ENCODE measurements at places on chromosomes 4 and X.

GRCh38 chrX:72027914-72028307 lies 103.8 kb downstream of the RTL5 start:
- no peak for DNase-seq

DNA sequence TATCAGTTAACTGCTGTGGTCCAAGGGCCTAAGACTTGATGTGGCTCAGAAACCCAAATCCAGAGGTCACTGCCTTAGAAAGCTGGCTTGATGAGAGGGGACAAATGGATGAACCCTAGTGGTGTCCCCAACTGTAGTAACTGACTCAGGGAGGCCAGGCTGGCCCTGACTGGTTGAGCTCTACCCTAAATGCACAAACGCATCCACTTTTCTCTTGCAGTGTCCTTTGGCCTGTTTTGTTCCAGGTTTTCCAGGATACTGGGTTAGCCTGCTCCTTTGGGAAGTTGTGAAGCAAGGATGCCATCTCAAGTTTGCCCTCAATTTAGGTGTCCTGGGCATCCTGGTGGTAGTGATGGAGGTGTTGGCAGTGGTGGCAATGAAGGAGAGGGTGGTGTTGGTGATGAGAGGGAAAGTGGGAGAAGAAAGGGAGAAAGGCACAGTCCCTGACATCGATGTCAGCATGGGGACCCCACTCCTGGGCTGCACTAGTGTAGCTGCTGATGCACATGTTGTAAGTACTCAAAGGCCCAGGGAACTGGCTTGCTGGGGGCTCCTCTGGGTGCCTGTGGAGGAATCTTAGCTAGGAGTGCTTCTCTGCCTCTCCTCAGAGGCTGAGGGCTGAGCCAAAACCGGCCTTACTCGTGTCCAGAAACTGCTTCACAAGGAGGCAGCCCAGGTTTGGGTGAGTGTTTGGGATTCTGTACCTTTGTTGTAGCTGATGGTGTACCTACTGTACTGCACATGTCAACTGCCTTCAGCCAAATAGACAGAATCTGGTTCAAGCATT lies 2.9 kb upstream of the HAND2 start:
- DNase-seq, result no peak

DNA sequence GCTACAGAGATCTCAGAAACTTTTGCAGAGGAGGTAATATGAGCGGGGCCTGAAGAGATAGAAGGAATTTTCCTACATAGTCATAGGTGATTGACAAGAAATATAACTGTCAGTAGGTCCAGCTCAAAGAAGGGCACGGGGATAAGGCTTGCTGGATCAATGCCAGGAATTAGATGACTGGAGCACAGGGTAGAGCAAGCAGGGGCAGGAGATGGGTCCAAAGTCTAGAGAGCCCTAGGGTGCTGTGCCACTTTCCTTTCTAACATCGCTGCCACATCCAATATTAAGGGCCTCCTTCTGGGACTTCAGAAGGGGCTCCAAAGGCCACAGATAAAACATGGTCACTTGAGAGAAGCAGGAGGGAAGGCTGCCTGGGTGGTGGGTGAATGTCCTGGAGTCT lies 402.2 kb downstream of the MID1IP1 start:
- DNase-seq, result no peak

DNA sequence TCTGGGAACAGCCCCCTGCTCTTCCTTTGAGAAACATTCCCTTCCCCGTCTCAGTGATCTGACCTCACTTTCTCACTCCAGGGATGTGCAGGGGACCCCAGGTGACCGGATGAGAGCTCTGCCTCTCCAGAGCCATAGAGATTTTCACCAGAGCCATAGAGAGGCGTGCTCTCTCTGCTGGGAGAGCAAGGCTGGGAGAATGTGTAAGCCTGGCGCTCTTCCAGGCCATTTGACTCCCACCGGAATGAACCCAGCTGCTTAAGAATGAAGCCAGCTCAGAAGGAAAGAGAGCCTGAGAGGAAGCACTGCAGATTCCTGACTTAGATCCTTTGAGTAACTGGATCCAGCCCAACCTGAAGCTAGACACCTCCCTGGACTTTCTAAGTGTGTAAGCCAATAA lies 106.4 kb downstream of the DHX15 start:
- no peak for DNase-seq

DNA sequence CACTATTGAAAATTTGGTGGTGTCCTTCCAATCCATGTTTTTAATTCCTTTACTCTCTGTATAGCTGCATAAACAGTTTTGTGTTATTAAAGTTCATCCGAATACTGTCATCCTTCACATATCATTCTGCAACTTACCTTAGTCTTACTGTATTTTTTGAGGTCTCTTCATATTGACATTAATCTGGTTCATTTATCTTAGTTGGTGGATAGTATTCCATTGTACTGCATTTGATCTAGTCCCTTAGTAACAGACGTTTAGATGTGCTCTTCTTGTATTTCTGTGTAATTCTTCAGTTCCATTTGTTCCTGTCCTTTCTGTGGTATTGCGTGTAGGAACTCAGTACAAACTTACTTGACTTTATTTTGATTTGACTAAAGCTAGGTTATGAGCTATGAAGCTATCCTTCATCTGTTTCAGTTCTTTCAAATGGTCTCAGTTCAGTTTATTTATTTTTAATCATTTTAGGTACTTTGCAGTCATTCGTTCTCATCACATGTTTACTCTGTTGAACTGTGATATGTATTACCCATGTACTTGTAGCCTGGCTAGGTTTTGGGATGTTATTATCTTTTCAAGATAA lies 41.3 kb downstream of the RAPGEF2 start:
- DNase-seq, result no peak

DNA sequence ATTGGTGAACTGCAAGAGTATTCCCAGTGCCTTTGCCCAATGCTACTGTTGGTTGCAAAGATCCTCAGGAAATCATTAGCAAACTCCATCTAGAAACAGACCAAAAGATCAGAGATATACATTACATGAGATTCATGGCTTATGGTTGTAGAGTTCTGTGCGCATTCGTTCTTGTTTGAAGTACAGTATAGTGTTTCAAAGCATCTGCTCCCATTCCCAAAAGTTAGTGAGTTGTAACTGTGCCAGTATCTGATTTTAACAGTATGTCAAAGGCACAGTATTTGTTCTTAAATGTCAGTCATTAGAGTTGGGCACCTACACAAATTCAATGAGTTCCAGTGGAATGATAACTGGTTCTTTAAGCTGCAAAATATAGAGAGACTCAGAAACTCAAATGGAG lies 314.7 kb upstream of the ATOH1 start:
- DNase-seq, result no peak

DNA sequence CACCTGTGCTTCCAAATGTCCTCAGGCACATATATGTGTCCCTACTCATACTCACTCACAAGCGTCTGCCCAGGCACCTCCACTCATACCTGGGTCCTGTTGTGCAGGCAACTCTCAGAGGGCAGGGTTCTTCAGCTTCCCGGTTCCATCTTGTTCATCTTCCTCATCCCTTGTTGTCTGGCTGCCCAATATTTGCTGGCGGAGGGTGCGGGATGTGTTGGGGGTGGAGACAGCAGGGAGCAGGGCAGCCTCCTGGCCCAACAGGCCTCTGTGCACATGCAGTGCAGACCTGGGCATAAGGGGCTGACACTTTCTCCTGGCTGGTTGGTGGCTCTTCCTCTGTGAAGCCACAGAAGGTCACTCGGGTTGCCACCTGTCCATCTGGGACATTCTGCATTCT lies 32.1 kb downstream of the NBDY start:
- no peak for DNase-seq

- DNase-seq, result no peak
Observed at GRCh38 chr4:1297456-1298325, 8.0 kb downstream of the MAEA start.

- DNase-seq, result no peak
Observed at GRCh38 chr4:175447016-175447415, 365.0 kb downstream of the GPM6A start.

DNA sequence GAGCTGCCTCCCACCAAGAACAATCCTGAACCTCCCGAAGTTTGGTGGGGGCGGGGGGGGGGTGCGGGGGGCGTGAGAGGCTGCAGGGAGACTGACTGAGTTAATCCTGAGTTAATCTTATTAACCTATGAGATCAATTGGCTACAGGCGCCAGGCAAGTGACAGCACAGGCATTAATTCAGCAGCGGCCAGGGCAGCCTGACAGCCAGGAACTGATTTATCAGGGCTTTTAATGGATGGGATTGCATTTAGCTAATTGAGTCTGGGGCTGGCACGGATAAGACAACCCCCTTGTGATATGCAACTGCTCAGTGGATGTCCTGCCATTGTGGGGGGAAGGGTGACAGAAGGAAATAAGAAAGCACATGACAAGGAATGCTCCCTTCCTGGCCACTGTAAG lies 16.3 kb downstream of the RTL5 start:
- no peak for DNase-seq

DNA sequence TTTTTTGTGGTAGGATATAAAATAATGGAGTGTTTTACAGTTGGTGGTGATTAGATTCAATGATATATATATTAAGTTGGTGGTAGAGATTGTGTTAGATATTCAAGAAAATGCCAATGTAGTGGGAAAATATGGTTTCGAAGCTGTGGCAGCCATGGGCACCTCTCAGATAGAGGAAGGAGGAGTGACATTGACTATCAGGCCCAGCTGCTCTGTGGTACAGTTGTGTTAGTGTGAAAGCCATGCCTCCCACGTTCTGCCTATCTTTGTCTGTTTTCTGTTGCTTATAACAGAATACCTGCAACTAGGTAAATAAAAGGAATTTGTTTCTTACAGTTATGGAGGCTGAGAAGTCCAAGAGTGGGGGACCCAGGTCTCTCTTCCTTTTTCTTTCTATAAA lies 101.9 kb downstream of the ARHGAP10 start:
- DNase-seq, result no peak

GRCh38 chr4:152369203-152369901 lies 166.5 kb downstream of the FBXW7 start:
- DNase-seq, result no peak

DNA sequence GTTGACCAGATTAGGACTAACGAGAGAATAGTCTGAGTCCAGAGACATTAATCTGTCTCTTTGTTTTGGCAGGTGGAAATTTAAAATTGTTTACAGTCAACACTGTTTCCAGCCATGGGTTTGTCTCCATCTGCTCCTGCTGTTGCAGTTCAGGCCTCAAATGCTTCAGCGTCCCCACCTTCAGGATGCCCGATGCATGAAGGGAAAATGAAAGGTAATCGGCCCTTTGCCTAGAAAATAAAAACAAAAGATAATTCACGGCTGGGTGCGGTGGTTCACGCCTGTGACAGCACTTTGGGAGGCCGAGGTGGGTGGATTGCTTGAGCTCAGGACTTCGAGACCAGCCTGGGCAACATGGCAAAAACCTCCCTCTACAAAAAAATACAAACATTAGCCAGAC lies 815 bp downstream of the HCCS start:
- no peak for DNase-seq

DNA sequence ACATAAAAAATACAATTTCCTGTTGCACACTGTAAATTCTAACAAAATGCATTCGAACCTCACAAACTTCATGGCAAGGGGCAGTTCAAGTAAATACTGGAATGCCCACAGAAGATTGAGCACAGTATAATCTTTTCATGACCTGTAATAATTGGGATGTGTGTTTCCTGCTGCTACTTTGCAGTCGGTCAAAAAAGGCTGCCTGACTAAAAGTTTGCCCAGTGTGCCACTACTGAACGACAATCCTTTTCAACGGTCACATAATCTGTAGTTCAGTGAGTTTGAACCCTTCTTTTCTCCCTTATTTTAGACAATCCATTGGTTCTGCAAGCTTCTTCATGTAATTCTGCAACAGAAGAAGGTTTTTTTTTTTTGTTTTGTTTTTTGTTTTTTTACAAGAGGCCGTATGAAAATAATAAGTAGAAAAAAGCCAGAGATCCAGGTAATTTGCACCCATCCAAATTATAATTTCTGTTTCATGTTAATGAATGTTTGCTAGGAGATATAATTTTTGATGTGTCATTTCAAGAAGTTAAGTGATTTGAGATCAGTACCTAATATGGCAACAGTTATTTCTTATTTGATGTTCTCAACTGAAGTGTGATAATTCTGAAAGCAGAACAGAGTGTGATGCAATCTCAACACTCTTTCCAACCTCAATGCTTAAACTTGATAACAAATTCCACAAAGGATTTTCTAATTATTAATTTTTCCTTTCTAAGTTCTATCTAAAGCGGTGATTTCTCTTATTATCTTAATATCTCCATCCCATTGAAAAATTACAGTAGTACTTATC lies 237.6 kb downstream of the FSTL5 start:
- no peak for DNase-seq

DNA sequence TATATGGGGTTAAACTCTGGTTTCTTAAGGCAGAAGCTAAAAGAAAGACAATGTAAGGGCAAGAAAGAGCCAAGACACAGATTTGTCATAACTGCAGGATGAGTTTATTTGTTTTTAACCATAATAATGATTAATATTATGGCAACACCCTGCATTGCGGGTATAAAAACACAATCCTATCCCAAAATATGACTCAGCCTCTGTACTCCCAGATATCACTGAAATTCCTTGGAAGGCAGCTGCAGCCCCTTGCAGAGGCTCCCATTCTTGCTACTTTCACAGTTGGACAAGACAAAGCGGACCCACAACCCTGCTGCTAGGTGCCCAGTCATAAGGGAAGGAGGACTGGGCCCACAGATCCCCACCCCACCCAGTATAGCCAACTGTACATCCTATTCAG lies 20.4 kb upstream of the FGF16 start:
- DNase-seq, result no peak

GRCh38 chr4:74423104-74423503 lies 21.8 kb upstream of the AREG start:
- DNase-seq, result no peak

GRCh38 chr4:146183209-146183608 lies 7.7 kb downstream of the LSM6 start:
- DNase-seq, result no peak

- DNase-seq, result no peak
Observed at GRCh38 chr4:140808256-140808655, 52.1 kb upstream of the TBC1D9 start.

GRCh38 chr4:61828960-61829359 lies 628.8 kb downstream of the ADGRL3 start:
- no peak for DNase-seq

DNA sequence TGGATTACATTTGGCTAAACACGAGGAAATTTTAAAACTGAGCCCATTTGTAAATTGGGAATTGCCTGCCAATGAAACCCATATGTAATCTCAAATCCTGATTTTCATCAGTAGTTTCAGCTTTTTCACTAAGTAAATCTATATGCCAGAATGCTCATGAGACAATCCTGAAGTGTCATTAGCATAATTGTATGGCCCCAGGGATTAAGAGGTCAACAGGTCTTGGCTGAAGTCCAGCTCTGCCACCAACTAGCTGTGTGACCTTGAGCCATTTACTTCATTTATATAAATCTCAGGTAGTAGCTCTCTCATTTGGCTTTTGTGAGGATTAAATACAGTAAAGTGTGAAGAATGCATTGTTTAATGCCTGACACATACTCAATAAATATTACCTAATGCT lies 320.5 kb upstream of the EMCN start:
- no peak for DNase-seq

- DNase-seq, result no peak
Observed at GRCh38 chrX:56233100-56233499, 944 bp downstream of the KLF8 start.

All from stimulated activated CD4-positive, alpha-beta T cell treated with anti-CD3 and anti-CD28 coated beads, Interleukin-1b, Interleukin-23, amount 100 ng/mL, for 1 hour (primary cell).